Effector memory CD4-positive, alpha-beta T cell (primary cell): ENCODE measurements at places on chromosomes 3 and 15.

DNA sequence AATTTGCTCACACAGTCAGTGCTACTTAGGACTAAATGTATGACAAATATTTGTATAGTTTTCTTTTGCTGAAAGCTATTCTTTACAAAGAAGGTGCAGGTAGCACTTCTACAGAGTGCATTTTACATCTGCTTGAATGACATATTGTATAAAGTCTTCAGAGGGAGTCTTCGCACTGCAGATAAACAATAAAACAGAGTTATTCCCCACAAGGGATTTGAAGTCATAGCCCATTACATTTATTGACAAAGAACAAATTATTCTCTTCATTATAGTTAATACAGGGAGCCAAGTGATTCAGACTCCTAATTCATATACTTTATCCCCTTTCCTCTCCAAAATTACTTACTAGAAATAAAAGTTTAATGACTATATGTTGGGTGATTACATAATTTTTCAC, 529.7 kb downstream of the EDEM1 start:
- DNase-seq: no peak

DNA sequence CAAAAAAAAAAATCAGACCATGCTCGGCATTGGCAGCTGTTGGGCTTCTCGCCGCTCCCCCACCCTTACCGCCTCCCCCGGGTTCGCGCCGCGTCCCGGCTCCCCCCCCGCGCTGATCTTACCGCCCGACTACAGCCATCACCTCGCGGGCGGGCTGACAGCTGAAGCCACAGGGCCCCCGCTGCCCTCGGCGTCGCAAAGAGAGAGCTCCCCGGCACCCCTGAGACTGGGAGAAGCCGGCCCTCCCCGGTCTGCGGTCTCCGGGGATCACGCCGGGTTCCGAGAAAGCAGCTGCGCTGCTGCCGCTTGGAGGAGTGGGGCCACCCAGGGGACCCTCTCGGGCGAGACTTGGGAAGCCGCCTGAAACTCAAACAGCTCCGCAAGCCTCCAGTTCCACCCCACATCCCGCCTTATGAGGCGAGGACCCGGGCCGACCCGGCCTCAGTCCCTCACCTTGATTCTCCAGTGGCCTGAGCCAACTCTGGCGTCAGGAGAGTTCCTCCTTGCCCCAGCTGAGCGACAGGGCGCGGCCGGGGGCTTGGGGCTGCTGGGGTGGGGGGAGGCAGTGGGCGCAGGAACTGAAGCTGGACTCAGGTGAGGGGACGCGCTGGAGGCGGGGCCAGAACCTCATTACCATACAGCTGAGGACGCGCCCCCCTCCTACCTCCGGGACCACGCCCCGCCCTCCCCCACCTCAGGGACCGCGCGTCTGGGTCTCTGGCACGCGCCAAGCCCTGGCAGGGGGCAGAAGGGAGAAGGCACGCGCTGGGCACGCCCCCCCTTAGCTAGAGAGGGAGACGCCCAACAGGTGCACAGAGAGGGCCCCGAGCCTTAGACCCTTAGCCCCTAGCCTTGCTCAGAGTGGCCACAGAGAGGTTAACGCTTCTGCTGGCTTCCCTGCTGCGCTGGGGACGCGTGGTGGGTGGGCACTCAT, 1.0 kb upstream of the DLL4 start:
- DNase-seq: no peak

DNA sequence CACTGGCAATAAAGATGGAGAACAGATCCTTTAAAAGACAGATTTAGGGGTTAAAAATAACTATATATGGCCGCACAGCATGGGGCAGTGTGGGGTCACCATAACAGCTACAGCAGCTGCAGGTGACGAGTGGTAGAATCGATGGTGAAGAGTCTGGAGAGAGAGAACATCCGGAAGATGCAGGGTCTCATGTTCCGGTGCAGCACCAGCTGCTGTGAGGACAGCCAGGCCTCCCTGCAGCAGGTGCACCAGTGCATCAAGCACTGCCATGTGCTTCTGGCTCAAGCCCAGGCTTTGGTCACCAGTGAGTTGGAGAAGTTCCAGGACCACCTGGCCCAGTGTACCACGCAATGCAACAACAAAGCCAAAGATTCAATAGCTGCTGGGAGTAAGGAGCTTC, 93.7 kb upstream of the IMPG2 start:
- no peak for DNase-seq

DNA sequence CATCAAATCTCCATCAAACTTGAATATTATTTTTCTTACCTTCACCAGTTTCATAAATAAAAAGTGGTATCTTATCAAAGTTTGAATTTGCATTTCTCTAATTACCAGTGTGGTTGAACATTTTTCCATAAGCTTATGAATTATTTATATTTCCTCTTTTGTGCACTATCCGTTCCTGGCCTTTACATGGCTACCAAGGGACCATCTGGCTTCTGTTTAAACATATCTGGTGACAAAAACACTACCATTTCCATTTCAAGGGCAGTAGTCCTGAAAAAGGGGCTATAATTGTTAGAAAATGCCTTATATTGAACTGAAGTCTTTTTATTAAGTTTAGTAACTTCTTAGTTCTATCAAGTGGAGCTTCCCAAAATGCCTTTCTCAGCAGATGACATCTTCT, 44.3 kb upstream of the TM4SF4 start:
- DNase-seq: no peak

GRCh38 chr3:189937302-189938127, 183.2 kb downstream of the P3H2 start:
- DNase-seq: no peak

DNA sequence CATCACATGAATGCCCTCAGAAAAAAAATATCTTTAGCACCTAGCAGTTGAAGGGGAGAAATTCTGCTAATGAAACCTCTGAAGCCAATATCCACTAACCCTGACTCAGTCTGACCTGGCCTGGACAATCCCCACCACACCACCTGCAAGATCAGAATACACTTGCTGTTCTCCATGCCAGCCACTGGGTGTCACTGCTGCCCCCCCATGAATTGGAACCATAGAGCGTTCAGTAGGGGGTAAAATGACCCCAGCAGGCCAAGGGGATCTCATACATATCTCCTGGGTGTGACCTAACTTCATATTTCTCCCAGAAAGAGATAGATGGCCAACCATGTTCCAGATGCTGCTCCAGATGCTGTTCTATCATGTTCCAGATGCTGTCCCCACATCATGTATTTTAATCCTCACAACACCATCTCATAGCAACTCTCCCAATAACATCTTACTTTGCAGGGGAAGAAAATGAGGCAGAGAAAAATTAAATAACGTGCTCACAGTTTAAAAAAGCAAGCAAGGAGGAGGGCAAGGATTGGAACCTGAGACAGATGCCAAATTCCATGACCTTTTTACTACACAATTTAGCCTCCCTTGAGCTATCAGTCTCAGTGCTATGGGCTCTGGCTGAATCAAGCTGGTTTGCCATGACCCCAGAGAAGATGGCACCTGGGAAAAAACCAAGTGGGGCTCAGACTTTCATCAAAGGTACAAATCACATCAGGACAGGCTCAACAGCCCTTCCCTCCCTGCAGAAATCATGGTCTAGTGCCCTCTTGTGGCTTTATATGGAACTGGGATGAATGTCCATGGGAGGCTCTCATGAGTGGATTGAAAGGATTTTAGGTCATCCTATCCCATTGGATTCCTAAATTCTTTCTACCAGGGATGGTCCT, 12.4 kb downstream of the NTRK3 start:
- DNase-seq: no peak

DNA sequence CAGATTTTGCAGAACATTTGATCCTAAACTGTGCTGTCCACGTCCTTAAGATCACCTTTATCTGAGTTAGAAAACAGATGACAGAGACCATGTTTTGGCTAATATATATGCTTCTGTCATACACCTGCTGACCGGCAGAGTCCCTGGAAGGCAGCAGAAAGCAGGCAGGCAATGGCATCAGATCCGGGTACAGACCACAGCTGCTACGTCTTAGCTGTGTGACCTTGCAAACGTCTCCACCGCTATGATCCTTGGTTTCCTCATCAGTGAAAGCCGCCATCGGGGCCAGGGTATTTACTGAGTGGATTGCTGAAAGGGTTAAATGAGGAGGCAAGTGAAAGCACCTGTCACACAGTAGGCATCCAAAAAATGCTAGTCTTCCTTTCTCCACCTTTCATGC, 72.1 kb downstream of the ABTB1 start:
- DNase-seq: no peak

DNA sequence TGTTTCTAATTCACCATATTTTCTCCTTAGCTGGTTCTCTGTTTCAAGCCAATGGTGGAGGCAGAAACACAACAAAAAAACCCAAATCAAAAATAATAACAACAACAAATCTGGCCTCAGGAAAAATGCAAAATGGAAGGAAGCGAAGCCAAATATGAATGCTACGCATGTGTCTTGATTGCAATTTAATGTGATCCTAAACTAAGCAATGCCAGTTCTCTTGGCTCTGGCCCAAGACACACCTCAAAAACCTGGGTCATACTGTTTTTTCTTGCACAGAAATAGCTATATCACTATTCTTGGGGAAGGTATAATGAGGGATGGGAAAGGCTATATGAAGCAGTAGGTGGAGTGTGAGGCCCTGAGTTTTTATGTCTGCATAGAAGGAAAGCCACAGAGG, 724.7 kb downstream of the AGBL1 start:
- DNase-seq: no peak

- no peak for DNase-seq
These were observed 61.8 kb downstream of the NPTN start for GRCh38 chr15:73571346-73571745.

- DNase-seq: no peak
These were observed 50.4 kb downstream of the BOC start for GRCh38 chr3:113261626-113262303.

DNA sequence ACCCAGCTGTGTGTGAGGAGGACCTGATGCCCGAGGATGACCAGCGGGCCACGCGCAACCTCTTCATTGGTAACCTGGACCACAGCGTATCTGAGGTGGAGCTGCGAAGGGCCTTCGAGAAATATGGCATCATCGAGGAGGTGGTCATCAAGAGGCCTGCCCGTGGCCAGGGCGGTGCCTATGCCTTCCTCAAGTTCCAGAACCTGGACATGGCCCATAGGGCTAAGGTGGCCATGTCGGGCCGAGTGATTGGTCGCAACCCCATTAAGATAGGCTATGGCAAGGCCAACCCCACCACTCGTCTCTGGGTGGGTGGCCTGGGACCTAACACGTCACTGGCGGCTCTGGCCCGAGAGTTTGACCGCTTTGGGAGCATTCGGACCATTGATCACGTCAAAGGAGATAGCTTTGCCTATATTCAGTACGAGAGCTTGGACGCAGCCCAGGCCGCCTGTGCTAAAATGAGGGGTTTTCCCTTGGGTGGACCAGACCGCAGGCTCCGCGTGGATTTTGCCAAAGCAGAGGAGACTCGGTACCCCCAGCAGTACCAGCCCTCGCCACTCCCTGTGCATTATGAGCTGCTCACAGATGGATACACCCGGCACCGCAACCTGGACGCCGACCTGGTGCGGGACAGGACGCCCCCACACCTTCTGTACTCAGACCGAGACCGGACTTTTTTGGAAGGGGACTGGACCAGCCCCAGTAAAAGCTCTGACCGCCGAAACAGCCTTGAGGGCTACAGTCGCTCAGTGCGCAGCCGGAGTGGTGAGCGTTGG, 1.5 kb downstream of the RBM15B start:
- DNase-seq: no peak

DNA sequence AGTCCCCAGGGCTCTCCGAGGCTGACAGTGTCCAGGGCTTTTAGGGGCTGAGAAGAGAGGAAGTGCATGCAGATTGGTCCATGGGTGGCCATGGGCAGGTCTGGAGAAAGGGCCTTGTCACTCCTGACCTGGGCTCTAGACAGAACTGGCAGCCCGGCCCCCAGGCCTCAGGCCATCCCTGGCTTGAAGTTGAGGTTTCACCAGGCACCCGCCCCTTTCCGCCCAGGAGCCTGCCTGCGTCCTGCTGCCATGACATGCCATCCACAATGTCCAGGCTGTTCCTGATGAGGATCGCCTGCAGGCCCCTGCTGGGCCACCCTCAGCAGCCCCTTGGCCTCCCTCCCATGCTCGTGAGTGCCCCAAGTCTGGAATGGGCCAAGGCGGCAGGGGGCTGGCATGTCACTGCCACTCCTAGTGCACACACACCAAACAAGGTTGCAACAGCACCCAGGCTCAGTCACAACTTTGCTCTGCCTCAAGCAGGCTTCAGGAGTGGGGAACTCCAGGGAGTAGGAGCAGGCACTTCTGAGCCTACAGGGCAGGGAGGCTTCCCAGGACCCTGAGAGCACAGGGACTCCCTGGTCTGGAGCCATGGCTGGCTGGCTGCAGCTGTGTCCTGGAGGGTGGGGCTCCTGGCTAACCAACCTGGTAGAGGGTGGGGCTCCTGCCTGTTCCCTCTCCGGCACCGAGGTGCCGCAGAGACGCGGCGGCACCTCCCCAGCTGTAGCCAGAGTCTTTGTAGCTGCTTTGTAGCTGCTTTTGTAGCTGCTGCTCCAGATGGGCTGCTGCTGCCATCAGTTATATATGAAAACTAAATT, 1457.1 kb upstream of the GBE1 start:
- DNase-seq: no peak

- no peak for DNase-seq
These were observed 3.3 kb downstream of the LIPH start for GRCh38 chr3:185549122-185549521.

DNA sequence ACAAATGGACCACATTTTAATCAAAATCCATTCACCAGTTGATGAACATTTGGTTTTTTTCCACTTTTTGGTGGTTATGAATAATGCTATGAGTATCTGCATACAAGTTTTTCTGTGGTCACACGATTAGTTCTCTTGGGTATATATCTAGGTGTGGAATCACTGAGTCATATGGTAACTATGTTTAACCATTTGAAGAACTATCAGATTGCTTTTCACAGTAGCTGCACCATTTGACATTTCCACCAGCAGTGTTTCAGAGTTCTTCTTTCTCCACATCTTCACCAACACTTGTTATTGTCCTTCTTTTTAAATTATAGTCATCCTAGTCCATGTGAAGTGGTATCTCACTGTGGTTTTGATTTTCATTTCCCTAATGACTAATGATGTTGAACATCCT, 33.3 kb upstream of the ATG7 start:
- DNase-seq: no peak

DNA sequence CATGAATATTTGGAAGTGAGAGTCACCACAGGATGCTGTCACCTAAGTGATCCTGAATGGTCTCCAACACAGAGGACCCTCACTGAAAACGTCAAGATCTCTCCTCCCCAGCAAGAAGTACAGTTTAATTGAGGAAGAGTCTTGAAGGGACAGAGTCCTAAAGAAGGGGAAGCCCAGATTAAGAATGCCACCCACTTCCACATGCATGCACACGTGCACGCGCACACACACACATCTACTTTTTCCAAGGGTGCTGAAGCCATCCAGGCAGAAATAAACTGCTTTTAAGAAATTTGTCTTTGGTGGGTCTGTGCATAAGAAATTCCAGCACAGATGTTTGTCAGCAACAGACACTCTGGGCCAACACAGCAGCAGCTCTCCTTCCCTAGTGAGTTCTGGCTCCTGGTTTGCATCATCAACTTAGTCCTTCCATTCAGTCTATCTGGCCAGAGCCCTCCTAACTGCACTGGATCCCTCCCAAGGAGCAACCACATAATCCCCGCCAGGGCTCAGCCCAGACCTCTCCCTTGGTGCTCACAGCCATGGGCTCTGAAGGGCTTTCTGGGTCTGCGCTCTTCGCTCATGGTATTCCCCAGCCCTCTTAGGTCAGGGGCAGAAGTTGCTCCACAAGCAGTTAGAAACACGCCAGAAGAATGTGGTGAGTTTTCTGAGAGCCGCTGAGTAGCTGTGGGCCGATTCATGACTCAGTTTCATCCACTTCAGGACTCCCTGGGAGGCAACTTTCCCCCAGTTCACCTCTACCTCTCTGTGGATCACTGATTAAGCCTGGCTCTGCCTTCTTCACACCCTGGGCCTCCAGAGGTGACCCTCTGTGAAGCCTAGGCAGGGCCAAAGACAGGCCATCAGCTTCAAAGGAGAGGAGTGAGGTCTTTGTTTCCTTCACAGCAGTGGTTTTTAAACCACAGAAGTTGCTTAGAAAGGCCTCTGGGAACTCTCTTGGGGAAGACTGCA, 132.6 kb upstream of the LIPC start:
- no peak for DNase-seq
